Esophagus squamous epithelium (tissue), 5 donors: ENCODE measurements at places on chromosomes 7 and 10. TPM values are rescaled to one million over a fixed set of nuclear protein-coding genes. Genes with fewer than 3 reads are reported as not detected.

GRCh38 chr7:158064631-158065030 lies 523.0 kb downstream of the PTPRN2 start:
- no peaks in the 10 kb centered on the region for H3K36me3 ChIP-seq
- H3K4me1 ChIP-seq = no peaks in the 10 kb centered on the region
- no peak overlapping the region for H3K4me3 ChIP-seq
- DNase-seq = no peak
- no peak overlapping the region for H3K27ac ChIP-seq
- no peaks in the 10 kb centered on the region for H3K27me3 ChIP-seq

- no peak for DNase-seq
- H3K4me1 ChIP-seq = no peaks in the 10 kb centered on the region
- H3K36me3 ChIP-seq = no peaks in the 10 kb centered on the region
Measured at GRCh38 chr7:31327071-31327470, 13.5 kb downstream of the NEUROD6 start.

GRCh38 chr7:130297628-130298543 lies 4.9 kb downstream of the CPA4 start:
- H3K4me3 ChIP-seq = no peak overlapping the region
- no peaks in the 10 kb centered on the region for H3K27me3 ChIP-seq
- no peak overlapping the region for H3K27ac ChIP-seq
- no peak for DNase-seq
- no peaks in the 10 kb centered on the region for H3K36me3 ChIP-seq
- H3K4me1 ChIP-seq = peaks cover 12% of the 10 kb centered on the region

- H3K4me3 ChIP-seq = peak overlapping the region; percentile 18
- peaks cover 49% of the 10 kb centered on the region for H3K4me1 ChIP-seq
- peak overlapping the region; percentile 67 for H3K27ac ChIP-seq
- H3K27me3 ChIP-seq = no peaks in the 10 kb centered on the region
Measured at GRCh38 chr10:13990392-13990805, 340.3 kb downstream of the FRMD4A start.

The EPHA1 gene
- total RNA-seq = 87.5 TPM

The TLL2 gene
- 0.40 TPM for total RNA-seq

- no peak overlapping the region for H3K27ac ChIP-seq
- H3K27me3 ChIP-seq = no peaks in the 10 kb centered on the region
- no peaks in the 10 kb centered on the region for H3K36me3 ChIP-seq
Measured at GRCh38 chr10:127863231-127863825, 29.4 kb downstream of the CLRN3 start.

- H3K4me3 ChIP-seq = no peak overlapping the region
- no peaks in the 10 kb centered on the region for H3K27me3 ChIP-seq
- H3K4me1 ChIP-seq = no peaks in the 10 kb centered on the region
- no peak for DNase-seq
- no peaks in the 10 kb centered on the region for H3K36me3 ChIP-seq
Measured at GRCh38 chr7:36984710-36985312, 260.5 kb upstream of the AOAH start.
